Fibroblast of pulmonary artery (primary cell): ENCODE measurements at places on chromosomes 1 and 21.

DNA sequence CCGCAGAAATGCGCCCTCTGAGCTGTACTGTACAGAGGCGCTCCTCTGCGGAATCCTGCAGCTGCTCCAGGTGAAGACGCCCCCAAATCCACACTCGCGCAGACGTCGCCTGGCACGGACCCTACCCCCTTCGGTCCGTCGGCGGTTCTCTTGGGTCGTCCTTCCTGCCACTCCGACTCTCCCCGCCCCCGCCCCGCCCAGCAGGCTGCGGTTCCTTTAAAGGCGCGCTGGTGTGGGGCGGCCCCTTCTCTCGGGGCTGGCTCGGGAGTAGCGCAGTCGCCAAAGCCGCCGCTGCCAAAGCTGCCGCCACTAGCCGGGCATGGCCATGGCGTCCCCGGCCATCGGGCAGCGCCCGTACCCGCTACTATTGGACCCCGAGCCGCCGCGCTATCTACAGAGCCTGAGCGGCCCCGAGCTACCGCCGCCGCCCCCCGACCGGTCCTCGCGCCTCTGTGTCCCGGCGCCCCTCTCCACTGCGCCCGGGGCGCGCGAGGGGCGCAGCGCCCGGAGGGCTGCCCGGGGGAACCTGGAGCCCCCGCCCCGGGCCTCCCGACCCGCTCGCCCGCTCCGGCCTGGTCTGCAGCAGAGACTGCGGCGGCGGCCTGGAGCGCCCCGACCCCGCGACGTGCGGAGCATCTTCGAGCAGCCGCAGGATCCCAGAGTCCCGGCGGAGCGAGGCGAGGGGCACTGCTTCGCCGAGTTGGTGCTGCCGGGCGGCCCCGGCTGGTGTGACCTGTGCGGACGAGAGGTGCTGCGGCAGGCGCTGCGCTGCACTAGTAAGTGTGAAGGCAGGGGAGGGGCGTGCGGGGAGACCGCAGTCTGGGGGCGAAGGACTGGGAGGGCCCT is at the start of gene RASSF5:
RASSF5 (plus strand) TSS at position 248 of the 846 bp plus-strand sequence; CDS start at position 320, 72 bp downstream.
- peak; percentile 59 for DNase-seq

- DNase-seq: no peak
Measured at GRCh38 chr1:4743978-4744750, 89.8 kb downstream of the AJAP1 start.

DNA sequence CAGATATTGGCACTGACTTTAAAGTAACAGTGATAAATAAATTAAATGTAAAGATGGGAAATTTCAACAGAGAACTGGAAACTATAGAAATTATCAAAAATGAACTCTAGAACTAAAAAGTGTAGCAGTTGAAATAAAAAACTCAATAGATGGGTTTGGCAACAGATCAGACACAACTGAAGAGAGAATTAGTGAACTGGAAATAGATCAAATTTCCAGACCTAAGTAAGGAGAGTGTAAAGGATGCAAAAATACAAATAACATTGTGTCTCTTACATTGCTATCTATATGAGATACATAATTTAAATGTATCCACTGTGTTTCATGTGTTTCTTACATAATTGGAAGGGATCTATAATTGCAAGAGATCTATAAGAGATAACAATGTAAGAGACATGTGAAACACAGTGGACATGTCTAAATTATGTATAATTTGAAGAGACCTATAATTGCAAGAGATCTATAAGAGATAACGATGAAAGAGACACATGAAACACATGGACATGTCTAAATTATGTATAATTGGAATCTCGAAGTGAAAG is 32.1 kb upstream of the ZNF362 start:
- no peak for DNase-seq

GRCh38 chr1:152924191-152924590 is 15.8 kb downstream of the IVL start:
- no peak for DNase-seq

DNA sequence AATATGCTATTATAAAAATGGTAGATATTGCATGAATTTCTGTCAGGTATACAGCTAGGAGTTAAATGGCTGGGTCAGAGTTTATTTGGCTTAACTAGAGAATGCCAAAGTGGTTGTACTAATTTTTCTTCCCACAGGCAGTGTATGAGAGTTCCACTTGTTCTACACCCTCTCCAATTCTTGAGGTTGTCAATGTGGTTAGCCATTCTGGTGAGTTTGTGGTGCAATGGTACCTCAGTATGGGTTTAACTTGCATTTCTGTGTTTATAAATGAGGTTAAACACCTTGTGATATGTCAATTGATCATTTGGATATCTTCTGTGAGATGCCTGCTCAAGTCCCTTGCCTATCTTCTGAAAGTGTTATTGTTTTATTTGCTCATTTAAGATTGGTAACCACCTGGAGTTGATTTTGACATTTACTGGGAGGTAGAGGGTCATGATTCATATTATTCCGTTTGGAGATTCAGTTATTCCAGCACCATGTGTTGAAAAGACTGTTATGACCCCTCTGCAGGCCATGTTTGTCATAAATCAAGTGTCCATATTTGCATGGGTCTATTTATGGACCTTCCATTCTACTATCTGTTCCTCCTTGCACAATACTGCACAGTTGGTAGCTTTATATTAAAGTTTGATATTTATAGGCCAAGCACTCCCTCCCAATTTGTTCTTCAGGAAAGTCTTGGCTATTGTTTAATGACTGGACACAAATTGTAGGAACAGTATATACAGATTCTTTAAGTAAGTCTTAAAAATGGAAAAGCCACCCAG is 5.8 kb downstream of the FALEC start:
- no peak for DNase-seq

DNA sequence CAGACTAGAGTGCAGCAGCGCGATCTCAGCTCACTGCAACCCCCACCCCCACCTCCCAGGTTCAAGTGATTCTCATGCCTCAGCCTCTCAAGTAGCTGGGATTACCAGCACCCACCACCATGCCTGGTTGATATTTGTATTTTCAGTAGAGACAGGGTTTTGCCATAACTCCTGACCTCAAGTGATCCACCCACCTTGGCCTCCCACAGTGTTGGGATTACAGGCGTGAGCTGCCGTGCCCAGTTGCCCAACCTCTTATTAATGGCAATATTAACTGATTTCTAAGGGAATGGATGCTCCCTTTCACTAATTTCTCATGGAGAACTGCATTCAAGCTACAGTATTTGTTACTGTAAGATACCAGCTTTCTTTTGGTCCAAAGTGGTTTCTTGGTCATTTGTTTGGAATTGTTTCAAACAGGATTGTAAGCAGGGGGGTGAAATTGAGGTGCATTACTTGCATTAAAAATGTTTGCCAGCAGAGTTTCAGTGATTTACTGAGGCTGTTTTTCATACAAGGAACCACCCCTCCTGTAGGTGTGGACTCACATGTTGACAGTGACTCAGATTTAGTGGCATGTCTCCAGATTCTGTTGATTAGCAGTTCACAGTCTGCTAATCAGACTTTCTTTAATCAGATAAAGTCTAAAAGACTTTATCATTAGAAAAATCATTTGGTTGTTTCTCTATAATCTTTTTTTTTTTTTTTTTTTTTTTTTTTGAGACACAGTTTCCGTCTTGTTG is 3.9 kb upstream of the TGFBR3 start:
- peak; percentile 20 for DNase-seq

DNA sequence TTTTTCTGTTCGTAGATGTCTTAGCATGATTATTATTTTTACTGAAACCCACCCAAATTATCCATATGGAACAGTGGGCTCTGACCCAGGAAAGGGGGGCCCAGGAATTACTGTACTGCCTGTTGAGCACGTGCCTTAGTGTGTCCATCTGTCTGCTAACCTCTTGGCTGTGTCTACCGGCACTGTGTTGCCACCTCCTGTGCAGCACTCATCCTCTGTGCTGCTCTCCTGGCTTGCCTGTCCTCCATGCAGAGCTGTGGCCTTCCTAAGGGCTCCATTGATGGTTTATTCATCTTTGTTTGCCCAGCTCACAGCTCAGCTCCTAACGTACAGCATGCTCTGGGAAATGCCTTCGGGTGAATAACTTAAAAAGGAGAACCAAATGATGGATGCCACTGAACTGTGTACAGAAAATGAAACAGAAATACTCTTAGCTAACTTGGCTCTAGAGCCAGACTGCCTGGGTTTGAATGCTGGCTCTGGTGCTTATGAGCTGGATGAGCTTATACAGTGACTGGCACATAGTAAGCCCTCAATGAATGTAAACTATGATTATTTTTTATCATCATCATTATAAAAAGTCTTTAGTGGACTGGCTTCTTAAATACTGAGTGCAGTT is 11.4 kb upstream of the RPTN start:
- DNase-seq: no peak

DNA sequence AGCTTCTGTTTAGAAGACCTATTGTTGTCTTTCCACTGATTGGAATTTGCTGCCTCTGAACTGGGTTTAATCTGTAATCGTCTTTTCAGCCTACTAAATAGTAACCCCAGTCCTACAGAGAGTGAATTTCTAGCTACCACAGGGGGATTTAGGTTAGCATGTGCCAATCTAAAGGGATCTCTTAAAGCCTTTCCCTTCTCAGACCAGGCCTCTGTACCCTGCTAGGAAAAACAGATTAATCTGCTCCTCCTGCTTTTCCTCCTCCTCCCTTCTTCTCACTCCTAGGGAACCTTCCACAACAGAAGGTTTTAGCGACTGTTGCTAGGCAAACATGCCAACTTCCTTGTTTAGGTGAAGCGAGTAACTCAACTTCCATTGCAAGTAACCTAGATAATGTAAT is 1.3 kb upstream of the RC3H1 start:
- peak; percentile 51 for DNase-seq

DNA sequence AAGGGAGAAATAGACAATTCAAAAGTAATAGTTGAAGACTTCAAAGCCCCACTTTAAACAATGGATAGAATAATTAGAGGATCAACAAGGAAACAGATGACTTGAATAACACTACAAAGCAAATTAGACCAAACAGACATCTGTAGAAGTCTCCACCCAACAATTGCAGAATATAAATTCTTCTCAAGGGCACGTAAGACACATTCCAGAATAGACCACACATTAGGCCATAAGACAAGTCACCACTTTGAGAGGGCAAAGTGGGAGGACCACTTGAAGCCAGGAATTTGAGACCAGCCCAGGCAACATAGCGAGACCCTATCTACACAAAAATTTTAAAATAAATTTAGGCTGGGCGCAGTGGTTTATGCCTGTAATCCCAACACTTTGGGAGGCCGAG is 20.5 kb upstream of the RNF186 start:
- DNase-seq: no peak
